ENCODE measurements at places on chromosomes 13 and 19.

DNA sequence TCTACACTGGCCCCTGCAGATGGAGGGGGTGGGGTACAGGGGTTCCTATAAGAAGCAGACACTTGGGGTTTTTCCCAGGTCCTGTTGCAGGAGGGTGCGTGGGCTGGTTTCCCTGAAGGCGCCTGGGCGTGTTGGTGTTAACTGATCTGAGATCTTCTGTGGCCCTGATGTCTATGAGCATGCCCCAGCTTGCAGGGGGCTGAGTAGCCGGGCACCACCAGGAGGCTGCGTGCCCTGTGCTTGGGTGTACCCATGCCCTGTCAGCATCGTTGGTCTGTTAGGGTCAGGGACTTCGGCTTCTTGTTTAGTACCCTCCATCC lies 45.3 kb downstream of the CAPN12 start:
- DNase-seq, result peak; percentile 19

GRCh38 chr19:3653865-3654513 lies 27.4 kb upstream of the CACTIN start:
- no peak for DNase-seq

- no peak for DNase-seq
Observed at GRCh38 chr19:45414468-45414867, 8.0 kb downstream of the POLR1G start.

DNA sequence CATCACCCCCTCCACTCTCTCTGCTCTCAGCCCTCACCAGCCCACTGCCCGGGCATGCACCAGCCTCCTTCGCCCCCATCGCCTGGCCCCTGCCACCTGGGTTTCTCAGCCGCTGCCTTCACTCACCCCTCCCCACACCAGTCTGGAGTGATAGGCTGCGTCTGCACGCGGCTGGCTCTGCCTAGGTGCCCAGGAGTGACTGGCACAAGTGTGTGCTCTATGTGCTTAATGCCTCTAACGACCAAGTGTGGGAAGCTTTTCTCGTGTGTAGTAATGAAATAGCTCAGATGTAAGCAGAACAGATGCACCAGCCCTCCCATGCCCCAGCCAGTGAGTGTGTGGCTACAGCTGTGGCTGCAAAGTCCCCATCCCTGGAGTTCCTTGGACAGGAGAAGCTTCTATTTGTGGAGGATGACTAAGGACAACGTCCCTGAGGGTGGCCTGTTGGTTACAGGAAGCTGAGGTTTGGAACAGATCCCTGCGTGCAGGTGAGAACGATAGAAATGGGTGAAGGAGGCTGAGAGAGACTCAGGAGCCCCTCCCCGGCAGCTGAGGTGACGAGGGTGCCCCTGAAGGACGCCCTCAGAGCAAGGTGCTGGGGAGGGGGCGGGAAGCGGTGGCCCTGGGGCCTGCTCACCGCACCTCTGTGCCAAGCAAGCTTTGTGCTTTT lies 35.6 kb downstream of the ATP11A start:
- DNase-seq, result no peak

GRCh38 chr19:19613506-19613905 lies 5.0 kb downstream of the PBX4 start:
- DNase-seq, result no peak

DNA sequence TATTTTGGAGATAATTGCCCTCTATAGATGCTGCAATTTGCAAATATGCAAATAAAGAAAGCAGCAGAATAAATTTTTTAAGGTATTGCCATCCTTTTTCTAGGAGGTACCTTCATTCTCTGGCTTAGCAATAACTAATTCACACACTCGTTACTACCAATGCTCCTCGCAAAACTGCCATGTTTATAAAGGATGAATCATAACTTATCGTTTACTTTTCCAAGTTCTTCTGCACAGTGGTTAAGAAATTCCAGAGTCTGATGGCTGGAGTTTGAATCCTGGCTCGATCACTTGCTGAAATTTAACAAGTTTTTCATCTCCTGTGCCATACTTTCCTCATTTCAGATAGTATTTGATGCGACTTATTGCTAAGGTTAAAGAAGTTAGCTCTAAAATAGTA lies 708.6 kb upstream of the KLHL1 start:
- no peak for DNase-seq

GRCh38 chr19:14439014-14439413 lies 5.9 kb downstream of the PKN1 start:
- no peak for DNase-seq

GRCh38 chr13:44197791-44198770 lies 175.5 kb upstream of the SERP2 start:
- DNase-seq, result no peak
